ENCODE measurements at places on chromosomes 6 and 20.

DNA sequence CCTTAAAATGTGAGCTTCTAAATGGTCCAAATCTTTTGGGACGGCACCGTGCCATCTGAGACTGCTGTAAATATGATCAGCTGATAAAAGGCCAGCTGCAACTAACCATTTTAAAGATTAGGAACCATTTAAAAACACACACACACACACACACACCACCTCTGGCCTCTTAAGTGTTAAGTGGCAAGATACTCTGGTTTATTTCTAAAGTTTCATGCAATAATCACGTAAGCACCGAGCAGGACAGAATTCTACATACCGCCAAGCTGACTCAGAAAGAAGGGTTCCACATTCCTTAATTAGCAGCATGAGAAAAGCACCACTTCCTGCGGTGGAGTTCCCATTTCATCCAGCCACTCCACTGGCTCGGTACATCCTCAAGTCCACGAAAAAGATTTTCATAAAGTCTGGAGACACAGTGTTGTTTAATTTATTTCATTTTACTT, 17.8 kb upstream of the ZNF217 start:
- DNase-seq, result no peak

GRCh38 chr20:10483691-10484090, 48.6 kb downstream of the SLX4IP start:
- DNase-seq, result no peak

DNA sequence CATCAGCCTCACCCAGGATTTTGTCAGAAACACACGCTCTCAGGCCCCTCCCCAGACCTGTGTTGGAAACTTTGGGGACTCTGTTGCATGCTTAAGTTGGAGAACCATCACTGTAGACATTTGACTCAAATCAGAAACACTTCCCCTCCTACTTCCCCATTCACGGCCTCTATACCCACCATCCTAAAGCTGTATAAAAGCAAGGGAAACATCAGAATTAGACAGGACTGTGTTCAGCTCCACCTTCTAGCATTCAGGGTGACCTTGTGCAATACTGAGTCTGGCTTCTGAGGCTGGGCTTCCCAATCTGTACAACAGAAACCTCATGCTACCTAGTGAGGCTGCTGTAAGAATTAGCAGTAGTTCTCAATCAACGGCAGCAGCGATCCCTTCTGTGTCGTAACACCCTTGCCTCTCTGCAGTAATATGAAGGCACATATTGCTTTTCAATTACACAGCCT, 252.3 kb downstream of the LY86 start:
- DNase-seq, result no peak

GRCh38 chr20:19498756-19499155, 259.3 kb upstream of the RIN2 start:
- DNase-seq, result no peak

GRCh38 chr6:141969201-141969600, 163.5 kb upstream of the GJE1 start:
- DNase-seq, result no peak

- DNase-seq, result no peak
Measured at GRCh38 chr6:12379181-12379580, 89.0 kb downstream of the EDN1 start.

- no peak for DNase-seq
Measured at GRCh38 chr6:40796260-40797221, 209.4 kb upstream of the LRFN2 start.

- no peak for DNase-seq
Measured at GRCh38 chr6:158503222-158503621, 56.7 kb upstream of the TMEM181 start.

DNA sequence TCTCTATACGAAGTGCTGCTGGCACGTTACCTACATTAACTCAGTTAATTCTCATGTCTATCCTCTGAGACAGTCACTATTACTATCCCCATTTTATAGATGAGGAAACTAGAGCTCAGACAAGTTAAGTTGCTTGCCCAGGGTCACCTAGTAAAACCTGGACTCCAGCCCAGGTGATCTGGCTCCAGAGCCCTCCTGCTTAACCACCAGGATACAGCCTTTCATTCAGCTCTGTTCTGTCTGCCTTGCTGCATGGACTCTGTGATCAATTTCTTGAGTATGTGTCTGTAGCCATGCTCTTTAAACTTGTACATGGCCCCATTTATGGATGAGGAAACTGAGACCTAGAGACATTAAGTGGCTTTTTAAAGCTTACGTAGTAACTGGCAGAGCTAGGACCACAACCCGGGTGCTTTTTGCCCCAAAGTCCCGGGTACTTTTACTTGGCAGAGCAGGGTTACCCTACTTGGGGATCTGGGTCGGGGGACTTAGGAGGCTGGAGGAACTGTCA, 4.7 kb downstream of the CDKN1A start:
- no peak for DNase-seq

DNA sequence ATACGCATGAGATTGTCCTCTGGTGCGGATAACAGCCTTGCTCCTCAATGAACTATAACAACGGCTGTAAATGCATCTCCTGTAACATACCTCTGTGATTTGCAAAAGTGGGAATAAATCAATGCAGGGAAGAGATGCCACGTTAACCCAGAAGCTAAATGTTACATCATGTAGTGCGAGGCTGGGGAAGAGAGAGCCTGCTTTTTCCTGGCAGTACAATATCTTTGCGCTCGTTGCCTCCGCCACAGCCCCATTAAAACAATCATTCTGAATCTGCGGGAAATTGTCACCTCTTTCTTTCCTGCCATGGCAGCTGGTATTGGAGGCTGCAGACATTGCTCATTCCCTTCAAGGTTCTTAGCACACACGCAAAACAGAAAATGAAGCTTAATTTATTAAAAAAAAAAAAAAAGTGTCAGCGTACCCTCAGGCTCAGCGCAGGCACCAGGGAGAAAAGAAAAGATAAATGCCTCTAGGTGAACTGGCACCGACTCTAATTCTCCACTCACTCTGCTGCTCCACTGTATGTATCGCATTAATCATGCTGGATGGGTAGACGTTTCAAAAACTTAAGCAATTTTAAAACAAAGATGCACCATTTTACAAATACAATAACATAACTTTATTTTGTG, 70.2 kb upstream of the TFB1M start:
- DNase-seq, result no peak

- no peak for DNase-seq
Measured at GRCh38 chr6:17130786-17131185, 28.9 kb downstream of the STMND1 start.

- no peak for DNase-seq
Measured at GRCh38 chr6:22601984-22602383, 32.6 kb downstream of the HDGFL1 start.

DNA sequence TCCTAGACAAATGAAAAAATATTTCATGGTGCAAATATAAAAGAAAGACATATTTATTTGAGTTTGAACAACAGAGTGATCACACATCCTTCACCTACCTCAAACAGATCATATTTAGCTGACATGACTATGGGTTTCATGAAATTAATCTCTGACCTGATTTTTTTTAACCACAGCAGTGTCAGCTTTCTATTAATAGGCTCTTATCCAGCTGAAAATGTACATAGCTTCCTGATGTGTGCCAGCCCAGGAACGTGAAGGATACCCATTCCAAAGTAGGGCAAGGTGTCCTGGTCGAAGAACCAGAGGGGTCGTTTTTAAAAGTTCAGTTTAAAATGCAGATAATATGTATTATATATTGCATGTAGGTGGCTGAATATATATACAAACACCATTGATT, 19.8 kb downstream of the TRDN start:
- no peak for DNase-seq

GRCh38 chr6:148775161-148775560, 28.3 kb downstream of the UST start:
- no peak for DNase-seq

DNA sequence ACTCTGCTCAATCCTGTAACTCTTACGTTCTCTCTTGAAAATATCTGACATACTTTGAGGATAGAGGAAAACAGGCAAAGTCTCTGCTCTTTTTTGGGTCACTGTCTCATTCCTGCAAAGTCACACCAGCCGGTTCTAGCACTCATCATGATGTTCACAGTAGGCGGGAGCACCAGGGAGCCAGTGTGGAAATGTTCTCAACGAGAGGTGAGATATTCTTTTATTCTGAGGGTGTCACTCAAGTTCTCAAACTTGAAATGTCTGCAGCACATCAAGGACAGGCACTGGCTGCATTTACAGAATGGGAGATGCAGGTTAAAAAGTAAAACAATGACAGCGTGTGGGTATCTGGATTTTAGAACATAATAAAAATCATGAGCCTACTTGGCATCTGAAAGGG, 714.7 kb downstream of the QKI start:
- no peak for DNase-seq
